NCI-H1105 (cell line): ENCODE measurements at places on chromosomes 12 and 14.
A peak's percentile ranks its signal among the peaks of the same experiment; 100 is the strongest.

DNA sequence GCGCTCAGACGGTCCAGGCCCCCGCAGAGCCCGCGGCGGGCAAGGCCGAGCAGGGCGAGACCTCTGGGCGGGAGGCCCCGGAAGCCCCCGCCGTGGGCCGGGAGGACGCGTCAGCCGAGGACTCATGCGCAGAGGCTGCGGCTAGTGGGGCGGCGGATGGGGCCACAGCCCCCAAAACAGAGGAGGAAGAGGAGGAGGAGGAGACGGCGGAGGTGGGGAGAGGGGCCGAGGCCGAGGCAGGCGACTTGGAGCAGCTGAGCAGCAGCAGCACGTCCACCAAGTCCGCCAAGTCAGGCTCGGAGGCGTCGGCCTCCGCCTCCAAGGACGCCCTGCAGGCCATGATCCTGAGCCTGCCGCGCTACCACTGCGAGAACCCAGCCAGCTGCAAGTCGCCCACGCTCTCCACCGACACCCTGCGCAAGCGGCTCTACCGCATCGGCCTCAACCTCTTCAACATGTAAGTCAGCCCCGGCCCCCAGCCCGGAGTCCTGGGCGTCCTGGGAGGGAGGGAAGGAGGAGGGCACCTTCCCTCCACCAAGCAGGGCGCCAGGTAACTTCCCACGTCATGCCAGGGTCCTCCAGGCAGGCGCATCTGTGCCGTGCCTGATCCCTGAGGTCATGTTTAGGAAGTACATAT lies 72.4 kb downstream of the IQSEC3 start:
- DNase-seq = no peak

DNA sequence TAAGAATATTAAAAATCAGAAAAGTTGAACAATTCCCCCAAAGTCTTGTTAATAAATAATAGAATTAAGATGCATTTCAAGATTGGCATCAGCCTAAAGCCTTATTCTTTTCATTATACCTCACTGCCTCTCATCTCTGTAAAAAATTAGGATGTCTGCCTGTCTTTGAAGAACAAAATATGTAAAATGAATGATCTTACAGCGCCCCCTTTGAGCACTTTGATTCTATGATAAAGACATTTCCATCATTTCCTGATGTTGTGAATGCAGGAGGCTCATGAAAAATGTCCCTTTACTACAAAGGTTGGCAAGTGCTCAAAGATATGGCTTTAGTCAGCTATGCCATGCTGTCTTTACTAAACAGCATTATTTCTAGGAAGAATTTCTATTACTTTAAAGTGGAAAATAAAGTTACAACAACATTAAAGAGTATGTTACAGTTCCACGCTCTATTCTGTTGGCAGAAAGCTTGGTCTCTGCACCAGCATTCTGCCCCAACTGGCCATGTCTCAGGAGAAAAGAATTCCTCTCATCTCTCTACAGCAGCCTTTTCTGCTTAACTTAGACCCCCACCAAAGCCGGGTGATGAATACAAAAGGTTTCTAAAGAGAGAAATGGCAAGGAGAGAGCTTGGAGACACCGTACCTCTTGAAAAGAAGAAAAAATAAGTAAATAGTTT lies 95.1 kb downstream of the LLPH start:
- no peak for DNase-seq

DNA sequence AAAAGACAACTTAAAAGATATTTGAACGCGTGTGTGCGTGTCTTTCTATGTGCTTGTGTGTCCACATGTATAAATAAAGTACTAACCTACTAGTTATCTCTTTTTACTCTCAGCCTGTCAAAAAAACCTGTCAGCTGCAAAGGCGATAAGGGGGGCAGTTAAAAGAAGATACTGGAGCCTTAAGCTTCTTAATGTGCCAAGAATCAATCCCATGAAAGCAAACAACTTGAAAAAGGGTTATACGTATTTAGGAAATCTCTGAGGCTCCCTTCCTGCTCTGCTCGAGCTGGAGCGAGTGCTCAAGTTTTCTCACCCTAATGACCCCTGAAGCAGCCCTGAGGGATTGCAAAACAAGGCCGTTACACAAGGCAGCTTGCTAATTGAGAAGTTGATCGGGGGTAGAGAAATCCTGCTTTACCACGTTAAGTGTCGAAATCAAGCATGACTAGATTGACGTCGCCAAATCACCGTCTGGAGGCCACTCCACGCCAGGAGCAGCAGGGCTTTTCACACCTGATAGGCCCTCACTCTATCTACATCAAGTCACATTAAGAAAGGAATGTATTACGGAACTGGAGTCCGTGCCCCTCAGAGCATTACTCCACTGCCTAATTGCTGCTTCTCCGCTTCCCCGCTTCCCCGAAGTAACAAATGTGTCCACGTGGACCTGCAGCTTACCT lies 32.4 kb downstream of the LMO3 start:
- DNase-seq = no peak

DNA sequence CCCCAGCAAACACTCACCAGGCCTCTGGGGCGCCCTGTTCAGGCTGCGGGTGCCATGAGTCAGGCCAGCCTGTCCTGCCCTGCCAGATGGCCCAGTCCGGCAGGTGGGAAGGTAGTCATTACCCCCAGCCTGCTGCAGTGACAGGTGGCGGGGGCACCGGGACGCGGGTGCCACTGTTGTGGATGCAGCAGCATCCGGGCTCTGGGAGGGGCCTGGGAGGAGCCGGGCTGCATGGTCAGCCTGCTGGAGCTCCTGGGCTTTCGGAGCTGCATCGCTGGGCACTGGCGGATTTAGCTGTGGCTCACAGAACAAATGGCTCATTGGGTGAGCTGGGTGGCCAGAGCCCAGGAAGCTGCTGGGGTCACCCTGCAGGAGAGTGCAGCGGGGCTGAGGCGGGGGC lies 13.5 kb downstream of the CEP170B start:
- no peak for DNase-seq

DNA sequence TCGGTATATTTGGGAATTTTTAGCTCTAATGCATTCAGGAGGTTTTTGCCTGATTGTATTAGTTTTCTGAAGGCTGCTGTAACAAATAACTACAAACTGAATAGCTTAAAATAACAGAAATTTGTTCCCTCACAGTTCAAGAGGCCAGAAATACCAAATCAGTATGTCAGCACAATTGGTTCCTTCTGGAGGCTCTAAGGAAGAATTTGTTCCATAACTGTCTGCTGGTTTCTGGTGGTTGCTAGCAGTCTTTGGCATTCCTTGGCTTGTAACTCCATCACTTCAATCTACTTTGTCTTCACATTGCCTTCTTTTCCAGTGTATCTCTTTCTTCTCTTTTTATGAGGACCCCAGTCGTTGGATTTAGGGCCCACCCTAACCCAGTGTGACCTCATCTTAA lies 21.3 kb downstream of the TMTC3 start:
- DNase-seq = no peak

- no peak for DNase-seq
Measured at GRCh38 chr14:99075061-99075460, 196.9 kb downstream of the BCL11B start.

GRCh38 chr12:12947902-12948301 lies 4.1 kb downstream of the GPRC5D start:
- no peak for DNase-seq

GRCh38 chr14:101075801-101076413 lies 172.4 kb upstream of the RTL1 start:
- no peak for DNase-seq

DNA sequence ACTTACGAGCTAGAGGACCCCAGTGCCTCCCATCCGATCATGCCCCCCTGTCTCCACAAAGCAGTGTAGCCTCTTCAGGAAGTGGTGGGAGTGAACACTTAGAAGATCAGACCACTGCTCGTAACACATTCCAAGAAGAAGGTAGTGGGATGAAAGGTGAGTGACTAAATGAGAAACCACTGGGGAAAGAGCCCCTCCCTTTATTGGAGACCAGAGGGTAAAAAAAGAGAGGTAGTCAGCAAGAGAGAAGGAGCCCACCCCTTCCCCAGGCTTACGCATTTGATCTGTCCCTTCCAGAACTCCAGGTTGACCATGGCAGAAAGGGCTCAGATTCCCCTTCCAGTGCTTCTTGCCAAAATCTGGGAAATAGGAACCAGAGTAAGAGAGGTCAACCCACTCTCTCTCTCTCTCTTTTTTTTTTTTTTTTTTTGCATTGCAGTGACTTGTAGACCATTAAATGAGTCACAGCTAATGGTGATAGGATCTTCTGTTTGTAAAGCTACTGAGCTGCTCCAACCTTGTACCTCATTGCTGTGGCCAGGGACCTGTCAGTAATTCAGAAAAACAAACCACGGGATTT lies 165.4 kb downstream of the GCH1 start:
- DNase-seq = no peak

DNA sequence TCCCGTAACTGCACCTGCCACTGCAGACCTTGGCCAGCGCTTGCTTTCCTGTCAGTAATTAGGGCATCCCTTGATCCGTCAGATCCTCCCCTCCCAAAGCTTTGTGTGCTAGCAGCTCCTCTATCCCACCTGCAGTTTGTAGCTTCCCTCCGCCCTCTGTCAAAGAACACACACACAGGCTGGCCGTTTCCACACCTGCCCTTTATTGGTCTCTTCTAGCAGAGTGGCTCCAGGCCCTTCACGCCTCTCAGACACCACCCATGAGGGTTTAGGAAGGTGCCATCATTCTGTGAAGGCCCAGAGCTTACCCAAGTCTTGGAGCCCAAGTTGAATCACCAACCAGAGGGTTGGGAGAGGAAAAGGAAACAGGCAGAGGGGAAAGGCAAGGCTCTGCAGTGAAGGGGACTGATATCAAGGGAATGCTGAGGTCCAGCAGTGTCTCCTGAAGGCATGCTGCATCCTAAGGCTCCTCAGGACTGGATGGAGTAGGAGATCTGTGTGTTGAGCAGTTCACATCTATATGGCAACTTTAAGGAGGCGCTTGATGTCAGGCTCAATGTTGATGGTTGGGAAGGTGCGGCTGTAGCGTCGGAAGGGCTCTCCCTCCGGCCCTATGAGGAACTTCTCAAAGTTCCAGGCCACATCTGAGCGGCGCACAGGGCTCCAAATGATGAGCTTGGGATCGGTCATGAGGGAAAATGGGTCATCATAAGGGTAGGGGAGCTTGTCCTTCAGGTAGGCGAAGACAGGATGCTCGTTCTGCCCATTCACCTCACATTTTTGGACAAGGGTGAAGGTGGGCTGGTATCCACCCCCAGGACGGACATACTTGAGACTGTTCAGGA lies 3.4 kb downstream of the GPX2 start:
- DNase-seq = no peak

- DNase-seq = no peak
Measured at GRCh38 chr12:53500142-53500775, 824 bp upstream of the TARBP2 start.

GRCh38 chr12:77151030-77151429 lies 85.7 kb upstream of the E2F7 start:
- no peak for DNase-seq

DNA sequence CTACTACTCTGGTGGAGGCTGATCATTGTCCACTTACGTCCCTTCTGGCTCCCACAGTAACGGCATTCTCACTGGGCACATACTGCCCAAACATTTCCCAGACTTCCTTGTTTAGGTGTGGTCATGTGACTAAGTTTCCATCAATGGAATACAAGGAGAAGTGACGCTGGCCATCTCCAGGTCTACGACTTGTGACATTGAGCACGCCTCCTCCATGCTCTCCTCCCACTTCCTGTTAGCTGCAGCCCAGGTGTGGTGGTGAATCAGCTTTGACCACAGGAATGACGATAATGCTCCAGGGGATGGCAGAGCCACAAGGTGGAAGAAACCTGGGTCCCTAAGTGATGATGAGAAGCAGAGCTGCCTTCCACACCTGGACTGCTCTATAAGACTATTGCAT lies 6.0 kb upstream of the SLC24A4 start:
- no peak for DNase-seq

- DNase-seq = no peak
Measured at GRCh38 chr14:77099425-77100167, 1.5 kb downstream of the CIPC start.

GRCh38 chr12:58285551-58285950 lies 344.2 kb downstream of the ATP23 start:
- no peak for DNase-seq

DNA sequence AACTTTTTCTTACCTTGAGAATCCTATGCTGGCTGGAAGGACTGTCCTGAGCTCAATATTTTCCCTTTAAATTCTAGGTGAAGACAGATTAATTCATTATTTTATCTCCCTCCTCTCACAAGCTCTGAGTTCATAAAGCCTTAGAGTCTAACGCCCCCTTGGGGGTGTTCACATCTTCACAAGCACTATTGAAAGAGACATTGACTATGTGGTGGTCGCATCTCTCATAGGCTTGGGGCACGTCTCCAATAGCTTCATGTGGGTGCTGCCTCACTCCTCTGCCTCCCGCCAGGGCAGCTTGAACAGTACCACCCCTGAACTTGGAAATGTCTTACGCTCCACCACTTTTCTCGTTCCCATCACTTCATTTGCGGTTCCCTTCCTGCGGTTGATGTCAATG lies 106.2 kb downstream of the UNC79 start:
- DNase-seq = no peak

GRCh38 chr12:108237272-108237671 lies 101.8 kb downstream of the CMKLR1 start:
- no peak for DNase-seq

GRCh38 chr12:39612250-39612649 lies 7.4 kb downstream of the ABCD2 start:
- DNase-seq = no peak

DNA sequence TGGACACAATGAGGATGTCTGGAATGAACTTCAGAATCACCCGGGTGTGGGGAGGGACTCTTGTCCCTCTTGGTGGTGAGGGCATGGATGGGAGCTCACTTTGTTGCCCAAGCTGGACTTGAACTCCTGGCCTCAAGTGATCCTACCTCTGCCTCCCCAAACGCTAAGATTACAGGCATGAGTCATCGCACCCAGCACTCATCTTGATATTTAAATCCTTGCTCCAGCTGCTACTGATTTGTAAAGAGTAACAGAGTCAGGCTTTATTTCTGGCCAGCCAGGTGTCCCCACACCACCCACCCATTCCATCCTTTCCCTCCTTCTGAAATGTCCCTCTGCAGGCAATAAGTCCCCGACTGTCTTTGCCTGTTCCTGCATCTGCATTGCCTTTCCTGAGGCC lies 4.9 kb downstream of the DDX54 start:
- no peak for DNase-seq

- no peak for DNase-seq
Measured at GRCh38 chr14:103316721-103317121, 17.3 kb upstream of the EIF5 start.

- DNase-seq = peak; percentile 94
Measured at GRCh38 chr14:78074561-78074960, 95.6 kb upstream of the NRXN3 start.

GRCh38 chr14:34124585-34124984 lies 173.7 kb upstream of the EGLN3 start:
- DNase-seq = no peak

- DNase-seq = no peak
Measured at GRCh38 chr14:68172627-68173026, 353.0 kb downstream of the RAD51B start.

- DNase-seq = no peak
Measured at GRCh38 chr12:20245491-20245890, 122.8 kb upstream of the PDE3A start.

GRCh38 chr12:87310126-87310525 lies 719.1 kb downstream of the C12orf50 start:
- no peak for DNase-seq

GRCh38 chr12:4954621-4955354 lies 45.1 kb downstream of the KCNA1 start:
- no peak for DNase-seq
